ENCODE measurements at places on chromosomes 11 and 22.

- no peak for DNase-seq
Observed at GRCh38 chr11:122138744-122139594, 23.0 kb upstream of the BLID start.

GRCh38 chr11:117084992-117085391, 13.2 kb downstream of the SIK3 start:
- no peak for DNase-seq

DNA sequence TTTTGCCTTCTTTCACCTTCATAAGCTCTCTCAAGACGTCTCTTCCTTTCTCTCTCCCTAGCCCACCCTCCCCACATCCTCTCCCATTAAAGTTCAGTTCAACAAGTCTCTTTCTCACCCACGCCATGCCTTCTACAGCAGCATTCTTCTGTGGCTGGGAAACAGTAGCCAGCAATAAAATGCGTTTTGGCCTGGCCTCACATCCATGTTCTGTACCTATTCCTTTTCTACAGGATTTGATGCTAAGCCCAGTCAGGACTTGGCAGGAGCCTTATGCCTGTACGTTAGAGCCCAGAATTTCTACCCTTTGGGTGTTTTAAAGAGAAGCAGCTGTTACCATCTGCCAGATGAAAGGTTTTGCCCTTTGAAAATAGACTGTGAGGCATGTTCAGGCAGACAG, 7.1 kb upstream of the CD44 start:
- DNase-seq, result peak; percentile 45

- DNase-seq, result peak; percentile 53
Observed at GRCh38 chr11:126194121-126194543, 17.3 kb downstream of the RPUSD4 start.

DNA sequence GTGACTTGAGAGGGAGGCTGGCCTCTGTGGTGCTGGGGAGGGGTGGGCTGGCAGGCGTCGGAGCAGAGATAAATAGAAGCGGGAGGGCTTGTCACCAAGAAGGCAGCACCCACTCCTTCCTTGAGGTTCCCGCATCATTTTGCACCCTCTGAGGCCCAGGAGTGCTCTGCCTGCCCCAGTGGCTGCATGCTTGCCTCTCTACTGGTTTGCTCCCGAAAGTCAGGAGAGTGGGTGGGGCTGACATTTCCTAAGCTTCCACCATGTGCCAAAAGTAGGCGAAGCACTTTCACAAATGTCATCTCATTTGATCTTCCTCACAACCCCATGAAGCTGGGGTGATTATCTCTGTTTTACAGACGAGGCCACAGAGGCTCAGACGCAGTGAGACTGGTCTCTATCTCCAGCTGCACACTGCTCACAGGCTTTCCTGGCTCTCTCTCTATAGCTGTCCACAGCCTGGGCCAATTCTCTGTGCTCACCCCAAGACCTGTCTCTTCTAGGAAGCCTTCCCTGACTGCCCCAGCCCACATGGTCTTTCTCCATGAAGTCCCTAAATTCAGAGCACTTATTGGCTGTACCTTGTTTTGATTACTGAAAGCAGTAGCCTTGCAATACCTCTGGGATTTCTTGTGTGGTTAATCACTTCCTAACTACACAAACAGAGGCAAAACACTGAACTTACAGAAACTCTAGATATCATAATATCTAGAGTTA, 2.6 kb upstream of the UCP3 start:
- DNase-seq, result peak; percentile 76

DNA sequence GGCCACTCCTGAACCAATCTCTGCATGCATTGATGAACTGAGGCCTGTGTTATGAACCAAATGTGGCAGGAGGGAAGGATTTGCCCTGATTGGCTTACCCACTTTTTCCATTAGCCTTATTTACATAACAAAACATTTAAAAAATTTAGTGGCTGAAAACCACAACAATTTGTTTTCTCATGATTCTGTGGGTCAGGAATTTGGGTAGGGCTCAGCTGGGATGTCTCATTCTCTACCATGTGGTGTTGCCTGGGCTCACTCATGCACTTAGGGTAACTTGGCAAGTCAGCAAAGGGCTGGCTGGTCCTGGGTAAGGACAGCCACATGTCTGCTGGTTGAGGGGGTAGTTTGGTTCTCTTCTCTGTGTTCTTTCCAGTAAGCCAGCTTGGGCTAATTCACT, 35.1 kb upstream of the CYP2R1 start:
- DNase-seq, result no peak

DNA sequence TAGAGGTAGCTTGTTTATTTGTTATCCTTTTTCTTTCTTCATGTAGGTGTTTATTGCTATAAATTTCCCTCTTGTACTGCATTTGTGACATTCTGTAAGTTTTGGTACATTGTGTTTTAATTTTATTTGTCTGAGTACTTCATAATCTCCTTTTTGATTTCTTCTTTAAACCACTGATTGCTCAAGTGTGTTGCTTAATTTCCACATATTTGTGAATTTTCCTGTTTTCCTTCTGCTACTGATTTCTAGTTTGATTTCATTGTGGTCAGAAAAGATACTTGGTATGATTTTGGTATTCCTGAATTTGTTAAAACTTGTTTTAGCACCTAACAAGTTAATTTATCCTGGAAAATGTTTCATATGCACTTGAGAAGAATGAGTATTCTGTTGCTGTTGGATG, 15.1 kb downstream of the OR10V1 start:
- DNase-seq, result no peak

GRCh38 chr11:128772814-128773213, 78.9 kb downstream of the FLI1 start:
- DNase-seq, result peak; percentile 63

- no peak for DNase-seq
Observed at GRCh38 chr11:117478926-117479325, 151.3 kb downstream of the CEP164 start.

DNA sequence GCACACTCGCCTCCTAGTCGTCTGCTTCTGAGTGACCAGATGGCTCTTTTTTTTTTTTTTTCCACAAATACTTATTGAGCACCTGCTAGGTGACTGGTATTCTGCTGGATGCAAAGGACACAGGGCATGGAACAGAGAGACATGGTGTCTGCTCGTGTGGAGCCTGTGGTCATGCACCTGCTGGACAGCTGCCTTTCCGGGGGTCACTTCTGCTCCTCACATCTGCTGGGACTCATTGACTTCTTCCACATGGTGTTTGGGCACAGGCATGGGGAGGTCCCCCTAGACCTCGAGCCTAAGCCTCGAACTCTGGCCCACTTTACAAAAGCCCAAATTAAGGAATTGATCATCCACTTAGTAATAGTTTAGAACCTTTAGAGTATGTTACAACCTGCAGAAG, 39.5 kb upstream of the EMID1 start:
- DNase-seq, result no peak

DNA sequence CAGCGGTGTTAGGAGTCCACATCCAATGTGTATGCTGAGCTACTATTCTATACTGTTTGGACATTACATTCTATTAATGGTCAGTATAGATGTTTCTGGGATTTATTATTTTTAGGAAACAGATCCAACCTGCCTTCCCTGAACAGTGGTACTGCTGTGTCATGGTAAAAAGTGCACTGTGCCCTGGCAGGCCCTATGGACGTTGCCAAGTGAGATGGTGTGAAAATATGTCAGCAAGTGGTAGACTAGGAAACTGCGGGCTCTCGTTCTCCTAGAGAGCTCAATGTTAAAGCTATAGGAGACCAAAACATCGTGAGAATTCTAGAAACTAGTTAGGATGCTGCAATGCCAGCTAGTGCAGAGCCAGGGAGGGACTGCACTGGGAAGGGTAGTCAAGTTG, 26.0 kb upstream of the CYP2D6 start:
- no peak for DNase-seq

GRCh38 chr11:63970902-63971301, 3.5 kb upstream of the COX8A start:
- no peak for DNase-seq

GRCh38 chr11:12188548-12189317, 78.3 kb downstream of the MICAL2 start:
- no peak for DNase-seq

DNA sequence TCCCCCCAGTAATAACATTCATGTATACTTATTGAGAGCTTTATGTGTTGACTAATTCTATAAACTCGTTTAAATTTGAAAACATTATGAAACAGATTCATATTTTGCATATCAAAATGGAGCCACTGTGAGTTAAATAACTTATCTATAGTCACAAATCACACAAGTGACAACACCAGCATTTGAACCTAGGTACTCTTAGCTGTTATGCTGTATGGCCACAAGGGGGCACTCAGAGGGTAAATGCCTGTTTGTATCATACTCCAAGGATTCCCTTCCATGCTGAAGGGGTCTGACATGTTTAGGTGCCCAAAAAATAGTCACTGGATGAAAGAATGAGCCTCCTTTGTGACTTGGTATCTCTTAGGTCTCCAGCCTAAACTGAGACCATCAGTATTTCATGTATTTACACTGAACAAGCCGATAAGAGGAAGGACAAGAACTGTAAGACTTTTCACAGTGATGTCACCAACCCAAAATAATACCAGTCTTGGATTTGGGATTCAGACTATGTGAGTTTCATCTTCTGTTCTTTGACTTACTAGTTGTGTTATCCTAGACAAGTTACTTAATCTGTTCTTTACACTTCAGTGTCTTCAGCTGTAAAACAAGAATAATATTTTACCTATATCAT, 12.2 kb upstream of the OR52D1 start:
- peak; percentile 55 for DNase-seq

DNA sequence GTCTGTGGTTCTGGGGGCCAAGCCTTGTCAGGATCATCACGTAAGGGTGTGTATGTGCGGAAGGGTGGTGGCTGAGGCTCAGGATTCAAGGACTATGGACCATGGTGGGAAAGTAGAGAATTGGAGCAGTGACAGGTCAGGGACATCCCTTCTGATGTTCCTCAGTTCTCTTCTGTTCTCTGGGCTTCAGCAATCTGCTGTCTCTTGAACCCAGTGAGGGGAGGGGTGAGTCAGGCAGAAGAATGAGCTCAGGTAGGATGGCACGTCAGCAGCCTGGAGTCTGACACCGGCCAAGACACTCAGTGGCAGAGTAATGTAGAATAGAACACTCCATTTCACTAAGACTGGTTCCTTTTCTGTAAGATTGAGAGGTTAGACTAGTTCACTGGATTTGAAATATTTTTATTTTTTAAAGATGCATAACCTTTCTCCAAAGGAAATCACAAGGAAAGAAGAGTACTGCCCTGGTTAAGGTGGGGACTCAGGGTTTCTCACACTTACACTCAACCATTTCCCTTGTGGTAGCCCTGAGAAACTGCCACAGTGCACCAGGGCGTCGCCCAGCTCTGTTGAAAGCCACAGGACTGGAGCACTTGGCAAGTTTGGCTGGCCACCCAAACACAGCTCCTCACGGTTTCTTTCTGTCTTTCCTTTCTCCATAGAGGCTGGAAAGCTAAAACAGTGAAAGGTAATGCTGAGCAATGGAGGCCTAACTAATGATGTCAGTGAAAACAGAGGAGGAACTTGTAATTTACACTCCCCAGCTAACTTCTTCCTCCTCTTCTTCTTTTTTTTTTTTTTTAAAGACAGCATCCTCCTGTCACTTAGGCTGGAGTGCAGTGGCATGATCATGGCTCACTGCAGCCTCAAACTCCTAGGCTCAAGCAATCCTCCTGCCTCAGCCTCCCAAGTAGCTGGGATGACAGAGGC, 23.1 kb upstream of the MICAL2 start:
- DNase-seq, result peak; percentile 69

DNA sequence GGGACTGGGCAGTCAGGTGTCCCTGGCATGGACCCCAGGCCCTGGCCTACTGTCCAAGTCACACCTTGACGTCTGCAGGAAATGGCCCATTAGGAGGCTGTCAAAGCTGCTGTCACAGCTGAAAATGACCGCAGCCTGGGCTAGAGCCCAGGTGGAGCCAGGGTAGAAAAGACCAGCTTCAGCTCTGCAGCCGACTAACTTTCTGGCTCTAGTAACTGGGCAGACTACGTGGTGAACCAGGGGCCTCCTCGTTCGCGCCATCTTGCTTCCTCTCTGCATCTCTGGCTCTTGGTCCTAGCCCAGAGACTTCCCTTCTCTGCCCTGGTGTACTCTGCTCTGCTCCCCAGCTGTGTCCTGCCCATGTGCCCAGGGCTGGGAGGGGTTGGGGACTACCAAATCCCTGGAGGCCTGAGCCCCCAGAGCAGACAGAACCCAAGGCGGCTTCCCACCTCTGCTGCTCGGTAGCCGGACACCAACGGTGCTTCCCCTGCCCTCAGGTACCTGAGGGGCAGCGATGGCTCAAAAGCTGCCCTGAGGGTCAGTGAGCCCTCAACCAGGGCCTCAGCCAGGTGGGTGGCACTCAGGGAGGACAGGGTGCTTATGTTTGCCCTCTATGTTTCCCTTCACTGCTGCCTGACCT, 19.7 kb downstream of the SART1 start:
- no peak for DNase-seq

DNA sequence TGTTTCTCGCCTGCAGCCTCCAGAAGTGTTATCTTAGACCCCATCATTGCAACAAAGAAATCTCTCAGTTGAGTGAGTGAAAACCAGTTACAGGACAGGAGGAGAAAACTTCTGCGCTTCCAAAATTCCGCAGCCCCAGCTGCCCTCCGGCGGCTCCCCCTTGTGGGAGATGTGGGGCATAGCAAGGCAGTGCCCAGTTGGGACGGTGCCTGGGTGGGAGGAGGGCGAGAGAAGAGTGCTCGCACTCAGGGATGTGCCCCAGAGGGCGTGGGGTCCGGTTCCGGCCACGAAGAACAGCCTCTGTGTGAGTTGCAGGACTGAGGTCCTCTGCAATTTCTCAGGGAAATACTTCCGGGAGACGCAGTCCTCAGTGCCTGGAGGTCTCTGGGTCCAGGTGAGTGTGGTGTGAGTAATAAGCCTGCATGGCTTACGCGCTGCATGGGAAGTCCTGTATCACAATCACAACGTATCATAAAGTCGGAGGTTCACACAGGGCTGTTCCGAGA, 87.0 kb upstream of the BLID start:
- peak; percentile 48 for DNase-seq

DNA sequence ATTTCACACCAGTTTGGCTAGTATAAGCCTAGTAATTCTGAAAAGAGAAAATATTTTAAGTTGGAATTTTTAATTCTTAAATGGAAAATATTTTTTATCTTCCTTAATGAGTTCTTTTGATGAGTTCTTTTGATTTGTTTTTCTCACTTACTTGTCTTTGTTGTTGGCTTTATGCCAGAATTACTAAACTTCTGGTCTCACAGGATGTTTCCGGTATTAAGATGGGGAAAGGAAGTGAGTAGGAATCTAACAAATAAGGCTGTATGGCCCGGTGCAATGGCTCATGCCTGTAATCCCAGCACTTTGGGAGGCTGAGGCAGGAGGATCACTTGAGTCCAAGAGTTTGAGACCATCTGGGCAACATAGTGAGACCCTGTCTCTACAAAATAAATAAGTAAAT, 106.4 kb downstream of the ARHGAP42 start:
- no peak for DNase-seq

DNA sequence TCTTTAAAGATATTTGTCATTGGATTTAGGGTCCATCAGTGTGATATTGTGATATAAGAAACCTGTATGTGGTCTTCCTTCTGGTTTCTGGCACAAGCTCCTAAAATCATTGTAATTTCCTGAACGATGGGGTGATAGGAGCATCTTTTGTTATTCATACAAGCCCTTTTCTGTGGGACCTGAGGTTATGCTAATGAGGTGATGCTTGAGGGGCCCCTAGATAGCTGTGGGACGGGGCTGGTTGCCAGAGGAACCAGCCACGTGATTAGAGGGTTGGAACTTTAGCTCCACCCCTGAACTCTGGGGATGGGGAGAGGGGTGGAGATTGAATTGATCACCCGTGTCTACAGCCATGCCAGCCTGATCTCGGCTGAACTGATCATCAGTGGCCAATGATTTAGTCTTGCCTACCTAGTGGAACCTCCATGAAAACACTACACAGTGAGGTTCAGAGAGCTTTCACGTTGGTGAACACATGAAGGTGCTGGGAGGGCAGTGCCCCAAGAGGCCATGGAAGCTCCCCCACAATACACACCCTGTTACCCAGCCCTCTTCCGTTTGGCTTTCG, 62.8 kb downstream of the BCR start:
- peak; percentile 87 for DNase-seq

GRCh38 chr11:77316733-77317342, 15.4 kb upstream of the GDPD4 start:
- no peak for DNase-seq

Measured in activated CD8-positive, alpha-beta T cell treated with anti-CD3 and anti-CD28 coated beads for 36 hours (primary cell).